ENCODE measurements at places on chromosomes 4 and X.
A peak's percentile ranks its signal among the peaks of the same experiment; 100 is the strongest.

- no peak for ATAC-seq
These were observed 1235.0 kb upstream of the TENM3 start for GRCh38 chr4:181008164-181008563.

GRCh38 chrX:20143561-20143960 is 1.9 kb upstream of the EIF1AX start:
- ATAC-seq: no peak

- no peak for ATAC-seq
These were observed 13.7 kb downstream of the SEPTIN11 start for GRCh38 chr4:76963131-76963750.

DNA sequence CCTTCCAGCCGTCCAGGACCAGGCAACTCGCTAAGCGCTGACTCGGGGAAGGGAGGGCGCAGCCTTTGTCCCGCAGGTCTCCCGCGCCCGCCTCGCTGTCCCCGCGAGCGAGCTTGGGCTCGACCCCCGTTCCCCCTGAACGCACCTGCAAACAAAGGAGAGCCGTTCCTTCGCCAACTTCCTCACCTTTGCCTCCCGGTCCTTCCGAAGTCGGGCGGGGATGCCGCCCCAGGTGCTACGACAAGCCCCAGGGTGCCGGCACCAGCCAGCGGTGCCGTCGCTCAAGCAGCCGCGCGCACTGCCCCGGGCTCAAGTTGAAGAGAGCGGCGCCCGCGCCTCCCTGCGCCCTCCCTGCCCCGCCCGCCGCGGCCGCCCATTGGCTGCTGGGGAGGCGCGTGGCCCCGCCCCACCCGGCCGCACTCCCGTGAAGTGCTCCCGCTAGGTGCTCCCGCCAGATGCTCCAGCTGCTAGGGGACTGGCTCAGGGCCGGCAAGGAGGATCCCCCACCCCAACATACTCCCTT is 107.1 kb downstream of the NSUN7 start:
- ATAC-seq: peak; percentile 99

GRCh38 chrX:119030990-119031389 is 41.8 kb upstream of the CT47C1 start:
- ATAC-seq: no peak

GRCh38 chrX:107293056-107293455 is 86.6 kb downstream of the DNAAF6 start:
- no peak for ATAC-seq

- no peak for ATAC-seq
These were observed at the start of gene TMPRSS11F for GRCh38 chr4:68129793-68130192. Gene TMPRSS11F (minus strand): TSS chr4:68129869. CDS start chr4:68129820, 49 bp downstream.

GRCh38 chrX:155874571-155875244 is 6.4 kb upstream of the VAMP7 start:
- peak; percentile 74 for ATAC-seq

DNA sequence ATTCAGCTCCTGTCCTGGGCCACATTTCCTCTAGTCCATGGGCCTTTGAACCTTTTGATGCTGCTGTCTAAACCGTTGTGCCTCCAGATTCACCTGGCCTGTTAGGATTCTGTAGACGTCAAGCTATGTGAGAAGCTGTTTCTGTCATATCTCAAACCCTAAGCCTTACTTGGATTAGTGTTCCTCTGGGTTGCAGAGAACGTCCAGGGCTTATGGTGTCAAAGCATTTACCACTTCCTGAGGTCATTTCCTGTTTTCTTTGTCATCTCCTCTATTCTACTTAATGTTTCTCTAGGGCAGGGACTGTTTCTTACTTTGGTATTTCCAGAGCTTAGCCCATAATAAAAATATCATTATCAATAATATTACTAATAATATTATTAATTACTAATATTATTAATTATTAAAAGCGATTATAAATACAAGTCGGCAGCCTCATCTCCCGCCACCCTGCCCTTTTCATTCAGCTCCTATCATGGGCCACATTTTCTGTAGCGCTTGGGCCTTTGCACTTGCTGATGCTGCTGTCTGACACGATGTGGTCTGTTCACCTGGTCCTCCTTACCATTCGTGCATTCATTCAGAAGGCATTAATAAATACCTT is 19.1 kb downstream of the PRIMPOL start:
- ATAC-seq: no peak

- ATAC-seq: no peak
These were observed 94.5 kb downstream of the DHX15 start for GRCh38 chr4:24489870-24490269.

DNA sequence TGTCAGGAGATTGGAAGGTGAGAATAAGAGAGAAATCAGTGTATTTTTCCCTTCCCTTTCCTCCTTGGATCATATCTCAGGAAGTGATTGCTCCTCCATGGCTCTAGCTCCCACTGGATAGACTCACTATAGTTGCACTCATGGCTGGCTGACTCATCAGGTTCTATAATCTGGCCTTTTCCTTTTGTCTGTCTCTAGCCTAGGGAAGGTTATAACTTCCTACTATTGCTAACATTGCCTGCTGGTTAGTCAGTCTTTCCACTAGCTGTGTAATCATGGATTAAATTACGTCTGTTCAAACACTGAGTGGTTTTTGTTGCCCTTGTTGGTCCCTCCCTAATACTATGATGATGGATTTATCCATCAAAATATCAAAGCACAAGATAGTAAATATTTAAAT is 195.5 kb upstream of the VEGFC start:
- peak; percentile 100 for ATAC-seq

- no peak for ATAC-seq
These were observed 114.7 kb upstream of the WDFY3 start for GRCh38 chr4:85081196-85081595.

GRCh38 chr4:85732124-85732523 is 257.2 kb downstream of the ARHGAP24 start:
- peak; percentile 49 for ATAC-seq

GRCh38 chrX:129772796-129773431 is 6.8 kb upstream of the SASH3 start:
- no peak for ATAC-seq

DNA sequence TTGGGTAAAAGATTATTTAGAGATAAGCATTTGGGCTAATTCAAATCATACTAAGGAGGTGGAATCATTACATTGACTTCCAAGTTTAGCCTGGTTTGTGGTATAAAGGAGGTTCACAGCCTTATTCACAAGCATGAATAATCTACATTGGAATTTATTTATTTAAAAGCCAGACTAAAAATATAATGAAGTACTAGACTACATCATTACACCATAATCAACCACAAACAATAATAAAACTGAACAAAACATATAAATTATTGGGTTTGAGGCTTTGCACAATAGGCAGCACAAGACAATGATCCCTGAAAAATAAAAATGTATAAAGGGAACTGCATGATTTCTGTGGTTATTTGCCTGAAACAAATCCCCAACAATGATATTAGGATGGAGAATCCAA is 314.0 kb downstream of the GBA3 start:
- no peak for ATAC-seq

GRCh38 chr4:112377171-112377570 is 80.0 kb downstream of the ALPK1 start:
- no peak for ATAC-seq

DNA sequence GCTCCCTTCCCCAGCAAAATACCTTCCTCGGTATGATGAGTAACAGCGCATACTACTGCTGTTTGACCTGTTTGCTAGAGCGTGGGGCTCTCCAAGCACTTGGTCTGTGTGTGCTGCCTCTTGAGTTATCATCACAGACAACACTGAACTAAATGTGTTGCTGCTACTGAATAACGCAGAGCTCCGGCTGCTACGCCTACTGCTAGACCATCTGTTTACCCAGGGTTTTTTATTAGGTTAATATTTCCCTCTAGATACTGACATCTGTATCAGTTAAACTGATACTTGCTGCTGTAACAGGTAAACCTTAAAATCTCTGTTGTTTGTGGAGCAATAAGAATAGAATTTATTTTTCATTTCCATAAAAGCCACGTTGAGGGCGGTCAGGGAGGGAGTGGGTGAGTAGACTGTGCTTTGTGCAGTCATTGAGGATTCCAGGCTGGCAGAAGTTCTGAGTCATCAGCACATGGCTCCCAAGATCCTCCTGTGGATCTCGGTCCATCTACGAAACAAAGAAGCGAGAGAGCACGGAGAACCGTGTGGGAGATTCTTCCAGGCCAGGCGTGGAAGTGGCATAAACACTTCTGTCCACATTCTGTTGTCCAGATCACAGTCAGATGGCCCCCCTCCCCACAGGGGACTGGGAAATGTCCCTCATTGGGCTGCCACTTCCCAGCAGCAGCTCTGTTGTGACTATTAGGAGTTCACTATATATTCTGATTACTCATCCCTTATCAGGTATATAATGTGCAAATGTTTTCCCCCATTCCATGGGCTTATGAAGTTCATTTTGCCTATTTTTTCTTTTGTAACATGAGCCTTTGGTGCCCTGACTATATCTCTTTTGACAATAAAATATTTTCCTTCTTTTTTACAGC is 14.1 kb downstream of the GRK4 start:
- peak; percentile 65 for ATAC-seq
